ENCODE measurements at places on chromosomes 6 and 20.

DNA sequence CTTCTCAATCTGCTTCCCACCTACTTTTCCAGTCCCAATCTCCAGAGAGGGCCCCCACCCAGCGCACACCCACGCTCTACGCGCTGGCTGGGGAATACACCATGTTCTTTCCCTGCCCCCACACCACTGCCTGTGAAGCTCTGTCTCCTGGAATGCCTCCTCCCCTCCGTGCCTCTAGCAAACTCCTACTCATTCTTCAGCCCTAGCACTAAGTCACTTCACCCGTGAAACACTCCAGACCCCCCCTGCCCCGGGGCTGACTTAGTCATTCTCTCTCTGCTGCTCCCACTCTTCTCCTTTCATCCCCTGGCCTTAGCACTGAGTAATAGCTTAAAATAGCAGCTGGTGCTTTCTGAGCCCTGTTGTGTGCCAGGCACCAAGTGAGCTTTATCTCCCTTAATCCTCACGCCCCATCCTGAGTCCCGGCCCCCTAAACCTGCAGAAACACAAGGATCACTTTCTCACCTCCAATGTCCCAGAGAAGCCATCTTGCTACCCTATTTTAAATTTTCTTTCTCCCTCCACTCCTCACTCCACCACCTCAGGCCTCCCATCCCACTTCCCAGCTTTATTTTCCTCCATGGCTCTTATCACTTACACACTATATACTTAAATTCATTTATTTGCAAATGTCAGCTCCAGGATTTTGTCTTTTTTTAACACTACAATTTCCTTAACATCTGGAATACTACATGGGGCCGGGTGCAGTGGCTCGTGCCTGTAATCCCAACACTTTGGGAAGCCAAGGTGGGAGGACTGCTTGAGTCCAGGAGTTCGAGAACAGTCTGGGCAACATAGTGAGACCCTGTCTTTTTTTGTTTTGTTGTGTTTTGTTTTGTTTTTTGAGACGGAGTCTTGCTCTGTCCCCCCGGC lies 6.3 kb upstream of the PARD6B start:
- no peak for DNase-seq

DNA sequence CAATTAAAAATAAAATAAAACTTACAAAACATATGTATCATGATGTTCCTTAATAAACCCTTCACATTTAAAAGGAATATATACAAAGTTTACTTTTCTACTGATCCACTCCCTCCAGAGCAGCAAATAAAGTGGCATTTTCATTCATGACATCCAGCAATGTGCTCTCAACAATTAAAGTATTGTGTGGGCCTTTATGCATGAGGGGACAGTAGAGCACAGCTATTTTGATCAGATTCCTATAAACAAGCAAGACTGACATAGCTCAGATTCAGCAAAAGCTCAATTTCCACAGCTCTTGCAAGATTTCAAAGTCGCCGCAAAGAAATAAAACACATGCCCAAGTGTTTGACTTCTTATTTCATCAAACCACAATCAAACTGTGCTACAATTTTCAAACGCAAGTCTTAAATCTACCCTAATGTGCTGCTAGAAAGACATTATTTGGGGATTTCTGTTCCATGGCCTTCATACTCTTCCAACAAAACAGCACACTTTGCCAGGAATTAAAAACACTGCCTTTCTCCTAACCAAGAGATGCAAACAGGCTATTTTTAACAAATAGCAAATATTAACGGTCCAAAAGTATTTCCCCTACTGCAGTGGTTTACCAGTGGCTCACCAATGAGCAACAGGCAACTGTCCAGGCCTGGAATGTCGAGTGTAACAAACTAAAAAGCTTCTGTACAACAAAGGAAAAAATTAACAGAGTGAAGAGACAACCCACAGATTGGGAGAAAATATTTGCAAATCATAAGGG lies 52.3 kb downstream of the MBOAT1 start:
- DNase-seq, result no peak

DNA sequence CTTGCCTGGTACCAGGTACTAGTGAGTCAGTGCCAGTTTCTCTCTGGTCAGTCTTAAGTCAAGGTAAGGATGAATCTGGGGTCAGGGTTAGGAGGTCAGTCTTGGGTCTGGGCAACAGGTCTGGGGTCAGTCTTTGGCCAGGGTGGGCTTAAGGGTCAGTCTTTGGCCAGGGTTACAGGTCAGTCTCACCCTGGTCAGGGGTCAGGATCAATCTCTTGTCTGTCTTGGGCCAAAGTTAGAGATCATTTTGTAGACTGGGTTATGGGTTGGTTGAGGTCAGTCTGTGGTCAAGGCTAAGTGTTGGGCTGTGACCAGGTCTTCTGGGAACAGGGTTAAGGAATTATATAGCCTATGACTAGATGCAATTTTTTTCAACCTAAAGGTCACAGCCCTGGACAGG lies 12.8 kb upstream of the CAPN11 start:
- DNase-seq, result no peak

DNA sequence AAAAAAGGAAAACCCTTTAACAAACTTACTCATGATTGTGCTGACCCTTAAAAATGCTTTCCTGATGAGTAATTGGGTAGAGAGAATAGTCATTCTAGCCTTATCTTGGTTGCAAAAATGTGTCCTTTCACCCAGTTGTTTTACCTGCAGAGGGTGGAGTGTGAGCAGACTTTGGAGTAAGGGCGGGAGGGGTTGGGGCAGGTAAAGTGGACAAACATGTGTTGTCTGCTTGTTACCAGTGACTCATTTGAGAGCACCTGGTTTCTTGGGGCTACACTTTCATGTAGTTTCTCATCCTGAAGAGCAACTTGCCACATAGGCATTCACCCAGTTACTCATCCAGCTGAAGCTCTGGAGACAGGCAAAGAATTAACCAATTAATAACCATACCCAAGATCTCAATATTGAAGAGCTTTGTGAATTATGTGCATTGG lies 121.1 kb downstream of the TNFRSF21 start:
- no peak for DNase-seq

DNA sequence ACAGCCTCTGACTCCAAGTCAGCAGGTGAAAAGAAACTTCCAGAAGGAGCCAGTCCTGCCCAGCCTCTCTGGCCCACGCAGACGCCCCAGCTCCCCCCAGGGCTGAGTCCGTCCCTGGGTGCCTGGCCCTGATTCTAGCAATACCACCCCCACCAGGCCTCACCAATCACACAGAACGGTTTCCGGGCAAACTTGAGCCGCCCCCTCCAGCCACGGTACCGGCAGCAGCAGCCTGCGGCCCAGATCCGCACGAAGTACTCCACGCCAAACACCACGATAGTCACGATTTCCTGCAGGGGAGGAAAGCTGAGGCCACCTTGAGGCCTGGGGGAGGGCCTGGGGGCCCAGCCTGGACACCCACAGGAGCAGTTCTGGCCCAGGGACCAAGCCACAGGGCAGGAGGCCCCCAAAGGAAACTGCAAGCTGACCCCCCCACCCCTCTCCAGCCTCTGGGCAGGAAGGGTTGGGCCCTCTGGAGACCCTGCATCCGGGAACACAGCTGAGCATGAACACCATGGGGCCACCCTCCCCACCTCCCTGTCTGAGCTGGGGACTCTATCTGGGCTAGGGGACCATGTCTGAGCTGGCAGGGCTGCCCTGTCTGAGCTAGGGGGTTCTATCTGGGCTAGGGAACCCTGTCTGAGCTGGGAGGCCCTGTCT lies 27.2 kb downstream of the KCNQ2 start:
- DNase-seq, result no peak

- DNase-seq, result no peak
These were observed 171.1 kb downstream of the DHX35 start for GRCh38 chr20:39133201-39133600.

- no peak for DNase-seq
These were observed 328.5 kb downstream of the SOX4 start for GRCh38 chr6:21922086-21922485.

All from LNCaP clone FGC (cell line).